ENCODE measurements at places on chromosomes 6 and 20.

- DNase-seq: no peak
Observed at GRCh38 chr6:47621838-47622449, 76.4 kb upstream of the ADGRF4 start.

DNA sequence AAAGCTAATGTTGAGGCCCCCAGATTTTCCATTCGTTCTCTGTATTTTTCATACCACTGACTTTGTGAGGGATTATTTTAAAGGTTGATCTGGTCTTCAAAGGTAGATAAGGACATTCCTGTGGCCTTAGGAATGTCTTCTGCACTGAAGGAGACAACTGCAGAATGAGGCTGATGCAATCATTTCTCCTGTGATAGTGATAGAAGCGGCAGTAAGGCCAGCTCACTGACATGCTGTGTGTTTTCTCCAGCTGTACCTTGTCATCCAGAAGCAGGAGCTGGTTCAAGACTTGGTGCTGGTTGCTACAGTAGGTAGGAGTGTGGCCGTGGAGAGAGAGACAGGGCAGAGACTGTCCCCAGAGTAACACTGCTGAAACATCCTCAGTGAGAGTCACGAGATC is 53.8 kb downstream of the DCBLD1 start:
- no peak for DNase-seq

DNA sequence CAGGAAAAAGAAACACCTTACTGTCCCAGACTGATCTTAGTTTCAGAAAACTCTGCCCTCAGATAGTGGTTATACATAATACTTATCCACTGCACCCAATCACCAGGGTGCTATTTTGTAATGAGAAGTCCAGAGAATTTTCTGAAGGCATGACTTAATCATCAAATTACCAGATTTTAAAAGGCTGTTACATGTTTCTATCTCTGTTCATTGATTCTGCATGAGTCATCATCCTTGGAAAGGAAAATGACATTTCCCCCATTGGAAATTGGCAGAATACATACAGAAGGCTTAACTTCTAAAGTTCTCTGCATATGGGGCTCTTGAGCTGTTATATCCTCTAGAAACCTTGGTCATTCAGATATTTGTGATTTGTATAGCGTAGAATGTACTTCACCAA is 587.9 kb upstream of the FLRT3 start:
- no peak for DNase-seq

GRCh38 chr6:56529594-56530191 is 113.0 kb downstream of the DST start:
- no peak for DNase-seq

DNA sequence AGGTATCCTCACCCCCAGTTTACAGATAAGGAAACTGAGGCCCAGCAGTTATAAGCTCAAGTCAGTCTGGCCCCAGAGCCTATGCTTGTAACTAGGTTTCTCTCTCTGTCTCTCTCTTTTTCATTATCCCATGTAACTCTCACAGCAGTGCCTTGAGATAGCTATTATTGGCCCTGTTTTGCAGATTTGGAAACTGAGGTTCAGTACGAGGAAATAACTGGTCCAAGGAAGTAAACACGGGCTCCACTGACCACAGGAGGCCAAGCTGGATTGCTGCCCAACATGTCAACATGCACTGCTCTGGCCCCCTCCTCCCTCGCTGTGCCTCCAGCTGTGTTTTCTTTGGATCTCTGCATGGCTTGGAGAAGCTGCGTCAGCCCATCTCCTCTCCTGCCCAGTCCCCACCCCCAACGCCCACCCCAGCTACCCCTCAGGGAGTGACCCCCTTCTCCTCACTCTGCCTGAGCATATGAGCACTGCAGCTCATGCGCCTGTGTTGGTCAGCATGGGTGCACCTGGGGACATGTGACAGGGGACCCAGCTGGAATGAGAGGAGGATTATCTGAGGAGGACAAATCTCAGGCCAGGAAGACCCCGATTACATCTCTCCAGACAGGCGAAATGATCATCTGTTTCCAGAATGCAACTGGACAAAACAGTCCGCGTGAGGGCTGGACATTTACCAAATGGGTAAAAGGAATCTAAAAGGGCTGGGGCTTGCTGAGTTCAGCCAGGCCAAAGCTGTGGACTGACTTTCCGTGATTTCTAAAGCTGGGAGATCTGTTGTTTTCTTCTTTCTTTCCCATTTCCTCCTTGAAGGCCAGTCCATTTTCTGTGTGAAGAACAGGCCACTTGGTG is 7.8 kb upstream of the PLTP start:
- no peak for DNase-seq

DNA sequence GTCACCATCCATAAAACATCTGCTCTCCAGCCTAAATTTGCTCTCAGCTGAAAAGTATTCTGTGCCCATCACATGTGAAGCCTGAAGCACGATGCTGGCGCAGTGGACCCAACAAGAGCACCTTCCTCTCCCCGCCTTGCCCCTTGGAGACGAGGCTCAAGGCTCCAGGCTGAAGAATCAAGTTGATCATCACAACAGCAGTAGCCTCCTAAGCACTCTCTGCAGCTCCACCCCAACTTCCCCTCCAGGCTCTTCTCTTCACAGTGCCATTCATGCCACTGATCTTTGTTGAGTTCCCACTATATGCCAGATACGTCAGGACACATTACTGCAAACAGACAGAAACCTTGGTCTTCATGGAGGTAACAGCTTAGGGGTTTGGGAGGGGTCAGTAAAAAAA is 41.6 kb upstream of the ZNF217 start:
- no peak for DNase-seq

GRCh38 chr6:147983581-147984366 is 358.9 kb upstream of the SASH1 start:
- DNase-seq: no peak

DNA sequence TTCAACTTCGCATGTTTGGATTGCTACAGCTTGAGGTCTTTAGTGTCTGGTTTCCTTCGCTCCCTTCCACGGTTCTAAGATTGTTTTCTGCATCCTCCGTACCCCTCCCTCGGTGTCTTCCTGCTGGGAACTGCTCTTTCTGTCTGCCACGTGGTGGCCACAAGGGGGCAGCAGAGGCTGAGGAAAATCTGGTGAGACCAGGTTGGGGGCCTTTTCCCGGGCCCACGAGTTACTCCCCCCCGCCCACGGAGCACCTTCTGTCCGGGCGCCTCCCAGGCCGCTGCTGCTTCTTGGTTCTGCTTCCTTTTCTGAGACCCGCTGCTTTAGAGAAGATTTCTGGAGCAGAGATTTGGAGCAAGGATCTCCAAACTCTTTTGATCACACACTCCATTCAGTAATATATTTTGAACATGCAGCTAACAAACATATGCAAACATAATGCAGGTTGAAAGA is 21.1 kb upstream of the NOTCH4 start:
- DNase-seq: peak; percentile 68

- DNase-seq: no peak
Observed at GRCh38 chr6:29974901-29975560, 32.7 kb downstream of the HLA-A start.

GRCh38 chr20:57157106-57157691 is 109.2 kb downstream of the BMP7 start:
- DNase-seq: no peak

- DNase-seq: no peak
Observed at GRCh38 chr6:131048933-131049515, 14.0 kb downstream of the EPB41L2 start.

GRCh38 chr6:167849846-167850459 is 23.2 kb downstream of the AFDN start:
- no peak for DNase-seq

DNA sequence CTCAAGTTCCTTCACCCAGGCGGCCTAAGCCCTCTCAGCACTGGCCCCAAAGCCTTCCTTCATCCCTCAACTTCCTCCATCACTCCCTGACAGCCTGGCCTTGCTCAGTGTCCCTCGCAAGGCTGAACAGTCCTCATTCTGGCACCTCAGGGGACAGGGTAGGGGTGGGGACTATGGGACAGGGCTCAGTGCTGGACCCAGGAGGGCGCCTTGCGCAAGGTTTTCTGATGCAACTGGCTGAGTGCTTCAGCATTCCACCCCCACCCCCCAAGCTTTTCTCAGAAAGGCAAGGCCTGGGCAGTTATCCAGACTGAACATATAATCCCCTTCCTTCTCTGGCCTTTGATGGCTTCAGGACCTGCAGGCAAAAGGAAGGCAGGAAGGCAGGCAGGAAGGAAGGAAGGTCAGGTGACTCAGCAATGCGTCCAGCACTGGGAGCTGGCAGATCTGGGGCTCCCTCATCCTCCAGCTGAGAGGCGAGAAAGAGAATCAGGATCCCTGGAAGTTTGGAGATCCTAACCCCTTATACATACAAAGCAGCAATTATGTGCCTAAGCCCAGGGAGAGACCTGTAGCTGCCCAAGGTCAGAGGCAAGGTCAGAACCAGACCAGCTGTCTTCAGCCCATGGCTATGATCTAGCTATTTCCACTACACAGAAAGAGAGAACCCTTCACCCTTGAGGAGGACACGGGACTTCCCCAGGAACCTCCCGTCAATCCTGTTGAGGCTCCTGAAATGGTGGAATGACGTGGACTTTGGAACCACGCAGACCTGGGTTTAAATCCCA is 8.6 kb upstream of the TRIB3 start:
- no peak for DNase-seq

DNA sequence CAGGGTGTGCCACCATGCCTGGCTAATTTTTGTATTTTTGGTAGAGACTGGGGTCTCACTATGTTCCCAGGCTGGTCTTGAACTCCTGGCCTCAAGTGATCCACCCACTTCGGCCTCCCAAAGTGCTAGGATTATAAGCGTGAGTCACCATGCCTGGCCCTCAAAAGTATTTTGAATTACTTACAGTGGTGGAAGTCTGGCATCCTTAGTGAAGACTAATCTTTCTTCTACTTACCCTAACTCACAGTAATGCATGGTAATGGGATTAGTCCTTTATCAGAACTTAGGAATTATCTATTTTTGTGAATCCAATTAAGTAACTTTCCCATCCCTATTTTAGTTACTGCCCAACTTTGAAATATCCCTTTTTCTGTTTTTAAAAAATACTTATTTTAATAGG is 3.9 kb downstream of the RWDD1 start:
- no peak for DNase-seq

- DNase-seq: no peak
Observed at GRCh38 chr20:24297993-24298392, 171.4 kb upstream of the SYNDIG1 start.

- DNase-seq: no peak
Observed at GRCh38 chr6:159092631-159093030, 47.8 kb upstream of the TAGAP start.

GRCh38 chr6:75412969-75413662 is 80.5 kb downstream of the FILIP1 start:
- DNase-seq: no peak

- DNase-seq: no peak
Observed at GRCh38 chr6:25053875-25054371, 118.2 kb upstream of the RIPOR2 start.
